Naive thymus-derived CD4-positive, alpha-beta T cell (primary cell): ENCODE measurements at places on chromosomes 4 and X. TPM values are rescaled to one million over a fixed set of nuclear protein-coding genes. Genes with fewer than 3 reads are reported as not detected.
A peak's percentile ranks its signal among the peaks of the same experiment; 100 is the strongest.

GYG2 gene
- not detected for total RNA-seq

SYTL4 gene
- not detected for total RNA-seq

SSX1 gene
- total RNA-seq, result not detected

SUPT20HL2 gene
- not detected for total RNA-seq

MAML3 gene
- 1.4 and 1.6 TPM in 2 replicates for total RNA-seq

MAGEB1 gene
- total RNA-seq, result not detected

SLC7A11 gene
- 1.3 TPM for total RNA-seq

- no peaks in the 10 kb centered on the region for H3K4me1 ChIP-seq
- no peaks in the 10 kb centered on the region for H3K36me3 ChIP-seq
- no peak overlapping the region for H3K27ac ChIP-seq
Observed at GRCh38 chr4:21697583-21697982, 251.0 kb downstream of the KCNIP4 start.

GRCh38 chrX:144840616-144841015, 406.7 kb upstream of the SPANXN1 start:
- H3K36me3 ChIP-seq, result no peaks in the 10 kb centered on the region
- H3K4me1 ChIP-seq, result no peaks in the 10 kb centered on the region
- no peaks in the 10 kb centered on the region for H3K27me3 ChIP-seq
- DNase-seq, result no peak
- H3K27ac ChIP-seq, result no peak overlapping the region

DNA sequence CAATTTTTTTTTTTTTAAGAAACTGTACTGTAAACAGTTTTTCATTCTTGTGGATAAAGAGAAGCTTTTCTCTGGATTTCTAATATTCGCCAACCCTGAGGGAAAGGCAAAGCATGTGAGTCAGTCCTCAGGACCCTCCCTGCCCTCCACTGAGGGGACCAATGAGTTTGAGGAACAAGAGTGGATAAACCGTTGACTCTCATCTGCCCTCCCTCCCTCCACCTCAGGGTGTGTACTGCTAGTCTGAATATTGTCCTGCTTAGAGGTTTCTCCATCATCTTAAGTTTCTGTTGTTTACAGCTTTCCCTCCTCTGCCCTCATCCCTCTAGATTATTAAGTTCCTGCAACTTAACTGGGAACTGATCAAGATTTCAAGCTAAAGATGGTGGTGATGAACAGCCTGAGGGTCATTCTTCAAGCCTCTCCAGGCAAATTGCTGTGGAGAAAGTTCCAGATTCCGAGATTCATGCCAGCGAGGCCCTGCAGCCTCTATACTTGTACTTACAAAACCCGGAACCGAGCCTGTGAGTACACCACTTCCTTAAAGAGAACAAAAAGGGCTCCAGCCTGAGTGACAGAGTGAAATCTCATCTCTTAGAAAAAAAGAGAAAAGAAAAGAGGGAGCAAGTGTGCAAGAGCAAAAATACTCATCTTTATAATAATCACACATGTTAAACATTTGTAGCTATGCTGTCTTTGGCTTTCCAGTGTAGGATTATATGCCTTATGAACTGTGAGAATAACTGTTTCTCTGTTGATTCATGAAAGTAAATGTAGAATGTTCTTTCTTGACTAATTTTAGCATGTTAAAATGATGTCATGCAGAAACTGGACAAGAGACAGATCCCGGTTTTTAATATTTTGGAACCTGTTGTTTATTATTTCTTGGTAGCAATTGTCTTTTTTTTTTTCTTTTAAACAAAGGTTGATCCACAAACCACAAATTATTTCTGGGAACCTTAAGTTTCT, 11.9 kb downstream of the CA5B start:
- peak; percentile 61 for DNase-seq
- peak overlapping the region; percentile 43 for H3K4me3 ChIP-seq
- H3K27me3 ChIP-seq, result no peaks in the 10 kb centered on the region
- no peaks in the 10 kb centered on the region for H3K36me3 ChIP-seq
- H3K4me1 ChIP-seq, result peaks cover 51% of the 10 kb centered on the region

DNA sequence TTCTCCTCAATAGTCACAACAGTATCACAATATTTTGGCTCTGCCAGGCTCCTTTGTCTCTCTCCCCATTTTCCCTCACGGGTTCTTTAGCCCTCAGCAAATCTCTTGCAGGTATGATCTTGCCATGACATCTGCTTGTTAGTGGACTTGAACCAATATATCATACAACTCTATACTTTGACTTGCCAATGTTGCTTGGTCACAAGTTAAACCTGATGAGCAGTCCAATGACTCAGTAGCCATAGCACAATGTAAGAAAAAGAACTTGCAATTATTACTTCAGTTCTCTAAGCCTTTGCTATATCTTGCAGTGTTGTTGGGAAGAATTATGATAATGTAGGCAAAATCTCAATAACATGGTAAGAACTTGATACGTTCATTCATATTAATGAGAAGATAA, 174.6 kb upstream of the NRK start:
- no peak overlapping the region for H3K4me3 ChIP-seq
- no peaks in the 10 kb centered on the region for H3K4me1 ChIP-seq
- no peak for DNase-seq
- no peaks in the 10 kb centered on the region for H3K27me3 ChIP-seq

GRCh38 chr4:23945451-23946017, 55.7 kb upstream of the PPARGC1A start:
- no peak overlapping the region for H3K4me3 ChIP-seq
- H3K36me3 ChIP-seq, result no peaks in the 10 kb centered on the region

DNA sequence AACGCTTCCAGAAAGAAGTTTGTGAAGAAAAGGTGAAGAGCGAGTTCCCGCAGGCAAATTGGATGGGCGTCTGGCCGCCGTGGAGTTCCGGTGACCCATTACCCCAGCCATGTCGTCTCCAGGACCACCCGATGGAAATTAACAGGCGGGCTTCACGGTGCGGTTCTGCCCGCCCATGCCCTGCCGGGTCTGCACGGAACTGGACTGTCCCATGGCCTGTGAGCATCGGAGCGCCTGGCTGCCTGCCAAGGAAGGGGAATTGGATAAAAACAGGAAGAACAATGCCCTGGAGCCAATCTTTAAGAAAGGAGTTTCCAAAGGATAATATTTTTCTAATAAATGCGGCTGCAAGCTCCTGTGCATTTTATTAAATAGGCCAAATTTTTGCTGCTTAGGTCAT, 319.8 kb upstream of the SLC7A11 start:
- no peak overlapping the region for H3K27ac ChIP-seq
- H3K27me3 ChIP-seq, result no peaks in the 10 kb centered on the region
- no peaks in the 10 kb centered on the region for H3K36me3 ChIP-seq
- no peak for DNase-seq
- H3K4me3 ChIP-seq, result no peak overlapping the region

DNA sequence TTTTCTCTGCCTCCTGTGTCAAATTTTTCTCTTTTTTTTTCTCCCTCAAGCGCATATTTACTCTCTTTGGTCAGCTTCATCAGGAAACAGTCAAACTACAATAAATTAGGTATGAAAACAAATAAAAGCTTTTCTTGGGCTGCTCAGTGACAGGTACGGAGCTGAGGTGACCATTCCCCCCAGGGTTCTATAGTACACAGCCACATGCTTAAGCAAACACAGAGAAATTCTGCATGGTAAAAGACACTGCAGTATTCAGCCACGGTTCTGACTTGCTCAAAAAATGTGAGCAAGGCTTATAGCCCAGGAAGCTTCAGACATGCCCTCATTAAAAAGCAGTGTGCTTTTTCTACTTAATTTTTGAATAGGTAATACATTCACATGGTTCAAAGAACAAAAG, 138.5 kb downstream of the GRIA3 start:
- H3K36me3 ChIP-seq, result no peaks in the 10 kb centered on the region
- H3K27me3 ChIP-seq, result no peaks in the 10 kb centered on the region
- H3K4me3 ChIP-seq, result no peak overlapping the region
- H3K4me1 ChIP-seq, result no peaks in the 10 kb centered on the region
- no peak for DNase-seq

DNA sequence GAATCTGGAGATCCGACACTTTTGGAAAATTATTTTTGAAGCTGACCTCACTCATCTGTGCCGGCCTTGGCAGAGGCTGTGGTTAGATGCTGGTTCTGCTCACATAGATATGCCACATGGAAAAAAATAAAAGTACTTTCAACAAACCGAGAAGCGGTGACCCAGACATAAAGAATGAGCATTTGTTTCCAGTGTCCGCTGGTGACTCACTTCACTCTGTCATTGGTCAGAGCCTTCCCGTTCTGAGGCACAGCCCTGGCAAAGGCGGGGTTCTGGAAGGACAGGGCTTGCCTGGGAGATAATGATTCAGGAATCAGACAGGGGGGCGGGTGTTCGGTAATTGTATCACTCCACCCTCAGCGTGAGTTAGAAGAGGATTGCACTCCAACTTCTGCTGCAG, 172.4 kb upstream of the MXRA5 start:
- no peak overlapping the region for H3K27ac ChIP-seq
- H3K36me3 ChIP-seq, result no peaks in the 10 kb centered on the region
- H3K4me1 ChIP-seq, result no peaks in the 10 kb centered on the region

- no peaks in the 10 kb centered on the region for H3K27me3 ChIP-seq
- DNase-seq, result no peak
- H3K27ac ChIP-seq, result no peak overlapping the region
- no peaks in the 10 kb centered on the region for H3K36me3 ChIP-seq
Observed at GRCh38 chr4:124173912-124174311, 538.6 kb downstream of the ANKRD50 start.

DNA sequence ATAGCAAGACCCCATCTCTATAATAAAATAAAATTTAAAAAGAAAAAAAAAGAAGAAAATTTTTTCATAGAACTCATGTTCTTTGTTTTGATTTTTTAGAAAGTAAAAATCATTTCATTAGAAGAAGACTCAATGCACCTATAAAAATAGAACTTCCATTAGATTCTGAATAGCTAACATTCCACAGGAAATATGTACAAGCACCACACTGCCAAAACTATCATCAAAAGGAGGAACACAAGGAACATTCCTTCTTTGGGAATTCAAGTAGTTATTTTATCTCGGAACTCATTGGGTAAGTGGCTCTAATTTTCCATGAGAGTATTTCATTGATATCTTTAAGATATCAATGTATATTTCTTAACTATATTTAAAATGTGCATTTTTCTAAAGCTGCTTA, 157.6 kb downstream of the CAMK2D start:
- H3K4me1 ChIP-seq, result no peaks in the 10 kb centered on the region
- no peak for DNase-seq
- no peaks in the 10 kb centered on the region for H3K27me3 ChIP-seq

- H3K4me3 ChIP-seq, result no peak overlapping the region
- no peaks in the 10 kb centered on the region for H3K36me3 ChIP-seq
- no peak overlapping the region for H3K27ac ChIP-seq
- H3K4me1 ChIP-seq, result no peaks in the 10 kb centered on the region
- H3K27me3 ChIP-seq, result no peaks in the 10 kb centered on the region
Observed at GRCh38 chrX:126481916-126482315, 70.7 kb downstream of the DCAF12L1 start.

- H3K4me3 ChIP-seq, result peak overlapping the region; percentile 78
- peaks cover 13% of the 10 kb centered on the region for H3K36me3 ChIP-seq
Observed at GRCh38 chr4:143184217-143184502, 557 bp upstream of the USP38 start.

- no peaks in the 10 kb centered on the region for H3K4me1 ChIP-seq
- no peak for DNase-seq
- H3K4me3 ChIP-seq, result no peak overlapping the region
- no peaks in the 10 kb centered on the region for H3K36me3 ChIP-seq
- H3K27me3 ChIP-seq, result no peaks in the 10 kb centered on the region
Observed at GRCh38 chrX:133546441-133546840, 131.2 kb upstream of the GPC4 start.

DNA sequence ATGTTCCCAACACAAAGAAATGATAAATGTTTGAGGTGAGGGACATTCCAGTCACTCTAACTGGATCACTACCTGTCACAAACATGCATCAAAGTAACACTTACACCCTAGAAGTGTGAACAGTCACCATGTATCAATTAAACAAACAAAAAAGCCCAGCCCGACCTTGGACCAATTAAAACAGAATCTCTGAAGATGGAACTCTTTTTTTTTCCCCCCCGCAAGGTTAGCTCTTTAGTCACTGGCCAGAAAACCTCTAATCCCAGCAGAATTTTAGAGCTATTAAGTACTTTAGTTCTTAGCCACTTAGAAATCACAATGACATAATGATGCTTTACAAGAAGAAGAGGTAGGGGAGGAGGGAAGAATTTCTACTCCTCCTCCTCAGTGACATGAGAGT, 154.5 kb downstream of the PALLD start:
- no peaks in the 10 kb centered on the region for H3K36me3 ChIP-seq
- no peak for DNase-seq
- no peaks in the 10 kb centered on the region for H3K27me3 ChIP-seq
- no peak overlapping the region for H3K27ac ChIP-seq
- H3K4me3 ChIP-seq, result no peak overlapping the region

- DNase-seq, result peak; percentile 34
- H3K4me1 ChIP-seq, result no peaks in the 10 kb centered on the region
- H3K27me3 ChIP-seq, result no peaks in the 10 kb centered on the region
- no peak overlapping the region for H3K4me3 ChIP-seq
- H3K27ac ChIP-seq, result no peak overlapping the region
Observed at GRCh38 chrX:54891573-54891972, 29.1 kb upstream of the TRO start.

- H3K27me3 ChIP-seq, result no peaks in the 10 kb centered on the region
- no peaks in the 10 kb centered on the region for H3K36me3 ChIP-seq
- H3K27ac ChIP-seq, result no peak overlapping the region
- H3K4me1 ChIP-seq, result no peaks in the 10 kb centered on the region
- H3K4me3 ChIP-seq, result no peak overlapping the region
- no peak for DNase-seq
Observed at GRCh38 chr4:128658214-128658631, 151.3 kb upstream of the JADE1 start.

- no peaks in the 10 kb centered on the region for H3K4me1 ChIP-seq
- no peak for DNase-seq
- H3K4me3 ChIP-seq, result no peak overlapping the region
- no peaks in the 10 kb centered on the region for H3K27me3 ChIP-seq
- H3K27ac ChIP-seq, result no peak overlapping the region
Observed at GRCh38 chr4:66575008-66575696, 904.9 kb upstream of the EPHA5 start.

- H3K36me3 ChIP-seq, result peaks cover 7% of the 10 kb centered on the region
- no peak for DNase-seq
- peaks cover 7% of the 10 kb centered on the region for H3K4me1 ChIP-seq
- peak overlapping the region; percentile 5 for H3K27ac ChIP-seq
Observed at GRCh38 chr4:83449009-83449408, 6.6 kb downstream of the HELQ start.
